ENCODE measurements at places on chromosomes 4 and X.

GRCh38 chr4:65968831-65969558, 298.7 kb upstream of the EPHA5 start:
- no peaks in the 10 kb centered on the region for H3K4me1 ChIP-seq
- no peaks in the 10 kb centered on the region for H3K36me3 ChIP-seq
- no peak for DNase-seq
- no peak overlapping the region for H3K27ac ChIP-seq
- H3K4me3 ChIP-seq: no peak overlapping the region

DNA sequence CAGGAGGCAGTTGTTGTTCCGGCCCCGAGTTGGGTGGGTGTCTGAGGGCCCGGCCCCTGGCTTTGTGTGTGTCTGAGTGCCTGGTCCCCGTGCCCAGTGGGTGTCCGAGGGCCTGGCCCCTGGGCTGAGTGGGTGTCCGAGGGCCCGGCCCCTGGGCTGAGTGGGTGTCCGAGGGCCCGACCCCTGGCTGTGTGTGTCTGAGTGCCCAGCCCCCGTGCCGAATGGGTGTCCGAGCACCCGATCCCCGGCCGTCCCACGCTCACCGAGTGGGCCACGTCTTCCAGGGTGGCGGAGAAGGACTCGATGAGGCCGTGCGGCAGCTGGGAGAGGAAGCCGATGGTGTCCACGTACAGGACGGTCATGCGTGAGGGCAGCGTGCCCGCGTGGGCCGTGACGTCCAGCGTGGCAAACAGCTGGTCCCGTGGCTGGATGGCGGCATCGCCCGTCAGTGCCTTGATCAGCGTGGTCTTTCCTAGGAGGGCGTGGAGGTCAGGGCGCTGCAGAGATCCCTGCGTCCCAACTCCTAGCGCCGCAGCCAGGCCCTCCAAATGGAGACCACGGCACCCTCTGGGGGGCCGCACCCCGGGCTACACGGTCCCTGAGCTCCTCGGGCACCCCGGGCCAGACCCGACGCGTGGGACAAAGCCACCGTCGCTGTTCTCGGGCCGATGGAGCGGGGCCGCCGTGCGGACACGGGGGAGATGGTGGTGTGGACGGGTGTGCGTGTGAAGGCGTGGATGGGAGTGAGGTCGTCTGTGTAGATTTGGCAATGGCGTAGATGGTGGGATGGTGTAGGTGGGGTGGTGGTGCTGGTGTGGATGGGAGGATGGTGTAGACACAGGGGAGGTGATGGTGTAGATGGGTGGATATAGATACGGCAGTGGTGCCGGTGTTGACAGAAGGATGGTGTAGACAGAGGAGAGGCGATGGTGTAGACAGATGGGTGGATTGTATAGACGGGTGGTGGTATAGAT, 7.2 kb downstream of the GTPBP6 start:
- no peak for DNase-seq
- H3K4me3 ChIP-seq: no peak overlapping the region
- H3K27me3 ChIP-seq: no peaks in the 10 kb centered on the region
- peaks cover 40% of the 10 kb centered on the region for H3K36me3 ChIP-seq
- no peak overlapping the region for H3K27ac ChIP-seq

DNA sequence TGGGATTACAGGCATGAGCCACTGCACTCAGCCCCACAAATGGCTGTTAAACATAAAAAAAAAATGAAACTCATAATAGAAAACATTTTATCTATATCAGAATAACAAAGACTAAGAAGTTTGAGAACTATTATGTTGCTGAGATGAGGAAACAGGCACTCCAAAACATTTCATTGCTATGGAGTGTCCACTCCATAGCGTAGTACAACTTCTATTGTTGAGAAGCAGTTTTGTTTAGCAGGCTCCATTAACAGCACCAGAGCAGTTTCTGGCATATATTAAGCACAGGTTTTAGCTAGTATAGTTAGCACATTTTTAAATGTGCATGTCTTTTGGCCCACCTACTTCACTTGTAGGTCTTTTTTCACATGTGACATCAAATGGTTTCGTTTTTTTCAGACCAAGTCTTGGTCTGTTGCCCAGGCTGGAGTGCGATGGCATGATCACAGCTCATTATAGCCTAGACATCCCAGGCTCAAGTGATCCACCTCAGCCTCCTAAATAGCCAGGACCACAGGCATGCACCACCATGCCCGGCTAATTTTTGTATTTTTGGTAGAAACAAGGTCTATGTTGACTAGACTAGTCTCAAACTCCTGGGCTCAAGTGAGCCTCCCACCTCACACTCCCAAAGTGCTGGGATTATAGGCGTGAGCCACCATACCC, 5.8 kb downstream of the HMGB2 start:
- H3K27ac ChIP-seq: no peak overlapping the region
- peaks cover 56% of the 10 kb centered on the region for H3K36me3 ChIP-seq
- no peak overlapping the region for H3K4me3 ChIP-seq

DNA sequence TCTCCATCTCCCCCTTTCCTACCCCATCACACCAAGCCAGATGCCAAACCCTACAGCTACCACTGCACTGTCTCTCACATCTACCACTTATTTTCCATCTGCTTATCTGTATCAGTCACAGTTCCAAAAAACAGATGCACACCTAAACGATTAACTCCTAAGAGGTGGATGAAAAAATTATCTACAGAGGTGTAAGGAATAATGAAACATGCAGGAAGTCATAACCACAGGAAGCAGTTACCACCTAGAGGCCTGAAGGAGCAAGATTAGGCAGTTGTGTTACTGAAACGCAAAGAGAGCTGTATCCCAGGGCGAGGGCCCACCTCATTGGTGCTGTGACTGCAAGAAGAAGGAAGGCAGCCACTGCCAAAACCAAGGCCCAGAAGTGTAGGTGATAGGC, 87.8 kb upstream of the FAM241A start:
- H3K4me1 ChIP-seq: no peaks in the 10 kb centered on the region
- no peak for DNase-seq
- H3K27me3 ChIP-seq: peaks cover 13% of the 10 kb centered on the region
- no peak overlapping the region for H3K27ac ChIP-seq
- H3K36me3 ChIP-seq: no peaks in the 10 kb centered on the region

DNA sequence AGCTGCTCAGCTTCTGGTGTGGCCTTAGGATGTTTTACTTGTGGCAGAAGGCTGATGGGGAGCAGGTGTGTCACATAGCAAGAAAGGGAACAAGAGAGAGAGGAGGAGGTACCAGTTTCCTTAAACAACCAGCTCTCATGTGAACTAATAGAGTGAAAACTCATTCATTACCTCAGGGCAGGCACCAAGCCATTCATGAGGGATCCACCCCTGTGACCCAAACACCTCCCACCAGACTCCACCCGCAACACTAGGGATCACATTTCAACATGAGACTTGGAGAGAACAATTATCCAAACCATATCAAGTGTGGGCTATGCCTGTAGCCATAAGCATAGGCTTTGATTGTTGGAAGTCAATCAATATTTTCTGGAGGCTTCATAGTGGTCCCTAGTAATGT, 56.0 kb downstream of the GSX2 start:
- H3K4me3 ChIP-seq: no peak overlapping the region
- no peaks in the 10 kb centered on the region for H3K4me1 ChIP-seq
- H3K27me3 ChIP-seq: no peaks in the 10 kb centered on the region
- DNase-seq: no peak
- no peak overlapping the region for H3K27ac ChIP-seq
- H3K36me3 ChIP-seq: no peaks in the 10 kb centered on the region

DNA sequence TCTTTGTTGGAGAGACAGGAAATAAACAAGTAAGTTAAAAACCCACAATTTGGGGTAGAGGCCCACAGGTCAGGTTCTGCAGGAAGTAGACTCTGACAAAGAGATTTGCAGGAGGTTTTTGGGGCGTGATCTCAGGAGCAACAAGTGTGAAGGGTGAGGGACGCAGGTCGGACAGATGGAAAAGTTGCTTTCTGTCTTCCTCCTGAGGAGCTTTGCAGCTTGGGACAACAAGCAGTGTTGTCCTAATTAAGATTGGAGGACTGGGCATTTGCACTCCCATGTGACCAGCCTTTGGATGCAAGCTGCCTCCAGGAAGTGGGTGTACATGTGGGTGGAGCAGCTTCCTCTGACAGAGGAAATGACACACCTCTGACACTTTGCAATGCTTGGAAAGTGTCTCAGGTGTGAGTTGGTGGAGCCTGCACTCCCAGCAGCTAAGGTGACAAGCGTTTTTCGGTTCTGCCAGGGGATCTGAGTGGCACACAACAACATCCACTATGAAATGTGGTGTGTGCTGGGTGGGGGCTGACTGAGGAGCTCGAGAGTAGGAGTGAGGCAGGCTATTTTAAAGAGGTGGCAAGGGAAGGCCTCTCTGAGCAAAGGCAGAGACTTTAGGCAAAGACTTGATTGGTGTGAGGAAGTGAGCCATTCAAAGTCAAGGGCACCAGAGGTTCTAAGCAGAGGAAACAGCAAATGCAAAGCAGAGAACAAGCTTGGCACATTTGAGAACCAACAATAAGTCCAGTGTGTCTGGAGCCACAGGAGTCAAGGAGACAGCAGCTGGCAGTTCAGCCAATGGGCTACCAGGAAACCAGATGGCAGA, 339.8 kb upstream of the GATB start:
- no peaks in the 10 kb centered on the region for H3K27me3 ChIP-seq
- H3K36me3 ChIP-seq: peaks cover 35% of the 10 kb centered on the region
- peaks cover 90% of the 10 kb centered on the region for H3K4me1 ChIP-seq
- peak overlapping the region; percentile 56 for H3K4me3 ChIP-seq

DNA sequence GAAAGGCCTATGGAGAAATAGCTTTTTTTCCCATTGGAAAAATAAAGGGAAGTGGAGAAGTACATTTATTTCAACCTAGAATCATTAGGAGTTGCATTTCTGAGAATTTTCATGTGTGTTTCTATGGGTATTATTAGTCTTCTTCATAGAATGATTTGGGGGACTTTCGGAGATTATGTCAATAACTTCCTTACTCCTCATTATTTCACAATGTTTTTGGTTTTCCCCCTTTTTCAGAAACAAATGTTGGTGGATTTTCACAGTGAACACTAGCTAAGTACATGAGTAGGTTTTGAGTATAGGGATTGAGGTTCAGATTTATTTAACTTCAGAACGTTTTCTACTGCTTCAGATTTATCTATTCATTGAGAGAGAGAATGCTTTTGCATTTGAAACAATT, 54.0 kb downstream of the SH3BGRL start:
- H3K36me3 ChIP-seq: peaks cover 4% of the 10 kb centered on the region
- H3K4me3 ChIP-seq: no peak overlapping the region
- DNase-seq: no peak
- no peak overlapping the region for H3K27ac ChIP-seq

DNA sequence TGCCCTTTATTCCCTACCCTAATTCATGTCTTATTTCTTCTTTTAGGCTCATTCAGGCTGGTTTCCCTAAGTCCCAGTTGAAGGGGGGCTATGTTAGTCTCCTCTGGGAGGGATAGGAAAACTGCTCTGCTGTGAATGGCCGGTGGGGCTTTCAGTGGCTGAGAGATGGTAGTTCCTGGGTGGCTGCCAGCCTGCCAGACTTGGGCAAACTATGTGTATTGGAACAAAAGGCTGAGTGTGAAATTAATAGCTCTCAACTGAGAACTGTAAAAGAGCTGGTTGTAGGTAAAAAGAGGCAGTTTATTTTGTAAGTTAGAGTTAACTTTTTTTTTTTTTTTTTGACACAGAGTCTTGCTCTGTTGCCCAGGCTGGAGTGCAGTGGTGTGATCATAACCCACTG, 28.8 kb downstream of the ARHGAP10 start:
- no peaks in the 10 kb centered on the region for H3K27me3 ChIP-seq
- H3K36me3 ChIP-seq: no peaks in the 10 kb centered on the region
- H3K4me1 ChIP-seq: peaks cover 2% of the 10 kb centered on the region
- no peak overlapping the region for H3K4me3 ChIP-seq
- no peak overlapping the region for H3K27ac ChIP-seq
- DNase-seq: no peak

- peaks cover 5% of the 10 kb centered on the region for H3K4me1 ChIP-seq
- H3K27ac ChIP-seq: no peak overlapping the region
- no peak overlapping the region for H3K4me3 ChIP-seq
These were observed 52.8 kb downstream of the P2RY10 start for GRCh38 chrX:78997870-78998558.

DNA sequence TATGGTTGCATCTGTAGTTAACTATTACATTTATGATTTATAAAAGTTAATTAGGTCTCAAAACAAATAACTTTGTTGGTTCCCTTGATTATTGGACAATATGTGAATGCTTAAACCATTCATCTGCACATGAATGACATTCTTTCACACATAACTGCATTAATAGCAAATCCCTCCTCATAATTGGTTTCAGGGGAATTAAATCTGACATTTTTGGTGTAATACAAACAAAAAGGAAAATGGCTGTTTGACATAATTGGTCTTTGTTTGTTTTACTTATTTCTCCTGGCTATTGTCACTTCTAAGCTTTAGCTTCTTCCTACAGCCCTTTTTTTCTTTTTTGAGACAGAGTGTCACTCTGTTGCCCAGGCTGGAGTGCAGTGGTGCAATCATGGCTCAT, 71.9 kb downstream of the TBC1D9 start:
- peaks cover 7% of the 10 kb centered on the region for H3K27me3 ChIP-seq
- DNase-seq: no peak
- no peak overlapping the region for H3K27ac ChIP-seq
- no peak overlapping the region for H3K4me3 ChIP-seq
- H3K4me1 ChIP-seq: no peaks in the 10 kb centered on the region

GRCh38 chr4:89712141-89712540, 124.8 kb downstream of the SNCA start:
- no peak for DNase-seq
- H3K4me1 ChIP-seq: peaks cover 16% of the 10 kb centered on the region
- no peak overlapping the region for H3K4me3 ChIP-seq
- H3K27ac ChIP-seq: no peak overlapping the region
- no peaks in the 10 kb centered on the region for H3K27me3 ChIP-seq

GRCh38 chr4:13903061-13903460, 275.5 kb upstream of the BOD1L1 start:
- no peaks in the 10 kb centered on the region for H3K27me3 ChIP-seq
- no peak for DNase-seq
- no peak overlapping the region for H3K4me3 ChIP-seq
- no peak overlapping the region for H3K27ac ChIP-seq
- H3K4me1 ChIP-seq: no peaks in the 10 kb centered on the region

DNA sequence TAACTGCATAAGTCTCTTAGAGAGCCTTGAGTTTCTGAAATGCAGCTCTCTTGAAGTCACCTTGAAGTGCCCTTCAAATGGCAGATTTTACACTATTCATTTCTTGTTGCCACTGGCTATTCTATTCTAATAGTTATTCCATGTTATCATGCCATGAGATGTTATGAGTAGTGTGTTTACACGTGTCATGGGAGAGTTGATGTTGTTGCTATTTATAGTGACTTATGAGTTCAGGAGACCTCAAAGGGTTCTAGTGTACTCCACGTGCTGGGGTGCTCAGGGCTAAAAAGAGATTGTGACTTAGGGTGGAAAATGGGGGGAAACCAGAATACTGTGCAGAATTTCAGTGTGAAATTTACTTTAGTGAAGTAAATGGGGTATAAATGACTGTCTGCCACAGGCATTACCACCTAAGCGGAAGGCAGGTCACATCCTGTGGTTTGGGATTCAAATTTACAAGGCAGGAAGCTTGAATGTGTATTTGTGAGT, 77.1 kb upstream of the SLC4A4 start:
- H3K4me1 ChIP-seq: peaks cover 12% of the 10 kb centered on the region
- H3K4me3 ChIP-seq: no peak overlapping the region
- no peaks in the 10 kb centered on the region for H3K27me3 ChIP-seq
- DNase-seq: peak; percentile 29
- H3K27ac ChIP-seq: no peak overlapping the region

- H3K27me3 ChIP-seq: no peaks in the 10 kb centered on the region
- peak overlapping the region; percentile 80 for H3K4me3 ChIP-seq
- H3K27ac ChIP-seq: peak overlapping the region; percentile 92
- H3K36me3 ChIP-seq: peaks cover 22% of the 10 kb centered on the region
- peaks cover 50% of the 10 kb centered on the region for H3K4me1 ChIP-seq
- peak; percentile 54 for DNase-seq
These were observed 626 bp upstream of the CEP135 start for GRCh38 chr4:55947912-55948725.
